ENCODE measurements at places on chromosomes 4 and X.

GRCh38 chr4:120671538-120671937 is 251.0 kb downstream of the PRDM5 start:
- no peak for DNase-seq

- DNase-seq, result no peak
Observed at GRCh38 chr4:98385831-98386230, 124.6 kb downstream of the RAP1GDS1 start.

DNA sequence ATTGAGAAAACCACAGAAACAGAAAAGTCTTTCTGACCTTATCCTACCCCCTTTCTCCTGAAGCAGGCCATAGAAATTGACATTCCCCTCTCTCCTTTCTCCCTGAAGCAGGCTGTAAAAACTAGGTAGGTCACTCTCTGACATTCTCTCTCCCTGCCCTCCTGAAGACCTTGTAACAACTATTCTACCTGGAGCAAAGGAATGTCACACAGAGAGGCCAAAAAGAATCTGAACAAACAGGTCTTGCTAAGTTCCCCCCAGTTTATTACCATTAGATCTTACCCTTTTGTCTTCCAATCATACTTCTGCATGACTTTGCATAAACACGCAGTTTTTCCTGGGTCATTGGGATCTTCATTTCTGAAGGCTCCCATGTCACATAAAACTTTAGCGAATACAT is 198.3 kb upstream of the GYPA start:
- DNase-seq, result no peak

GRCh38 chrX:134694333-134695322 is 36.4 kb upstream of the PLAC1 start:
- DNase-seq, result no peak

DNA sequence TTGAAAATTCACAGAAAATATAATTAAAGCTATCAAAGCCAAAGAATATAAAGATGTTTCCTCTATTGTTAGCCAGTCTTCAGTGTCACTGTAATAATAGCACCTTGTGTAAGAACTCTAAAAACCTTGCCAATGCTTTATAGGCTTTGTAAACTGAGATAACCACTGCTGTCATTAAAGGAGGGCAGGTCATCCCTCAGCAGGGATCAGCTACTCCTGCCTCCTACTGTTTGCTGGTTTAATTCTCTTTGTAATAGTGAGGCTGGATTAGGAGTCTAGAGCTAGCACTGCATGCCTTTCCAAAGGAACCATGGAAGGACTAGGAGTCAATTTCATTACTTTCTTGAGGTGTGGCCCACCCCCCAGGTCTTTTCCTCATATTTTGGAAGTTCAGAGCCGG is 46.2 kb downstream of the FHIP1A start:
- DNase-seq, result no peak

GRCh38 chr4:138005486-138005885 is 236.7 kb downstream of the SLC7A11 start:
- no peak for DNase-seq

GRCh38 chrX:50071494-50071893 is 129.3 kb downstream of the AKAP4 start:
- no peak for DNase-seq

GRCh38 chrX:49960061-49960460 is 37.7 kb downstream of the CLCN5 start:
- no peak for DNase-seq

- DNase-seq, result no peak
Observed at GRCh38 chr4:38762560-38762959, 20.2 kb downstream of the TLR10 start.

DNA sequence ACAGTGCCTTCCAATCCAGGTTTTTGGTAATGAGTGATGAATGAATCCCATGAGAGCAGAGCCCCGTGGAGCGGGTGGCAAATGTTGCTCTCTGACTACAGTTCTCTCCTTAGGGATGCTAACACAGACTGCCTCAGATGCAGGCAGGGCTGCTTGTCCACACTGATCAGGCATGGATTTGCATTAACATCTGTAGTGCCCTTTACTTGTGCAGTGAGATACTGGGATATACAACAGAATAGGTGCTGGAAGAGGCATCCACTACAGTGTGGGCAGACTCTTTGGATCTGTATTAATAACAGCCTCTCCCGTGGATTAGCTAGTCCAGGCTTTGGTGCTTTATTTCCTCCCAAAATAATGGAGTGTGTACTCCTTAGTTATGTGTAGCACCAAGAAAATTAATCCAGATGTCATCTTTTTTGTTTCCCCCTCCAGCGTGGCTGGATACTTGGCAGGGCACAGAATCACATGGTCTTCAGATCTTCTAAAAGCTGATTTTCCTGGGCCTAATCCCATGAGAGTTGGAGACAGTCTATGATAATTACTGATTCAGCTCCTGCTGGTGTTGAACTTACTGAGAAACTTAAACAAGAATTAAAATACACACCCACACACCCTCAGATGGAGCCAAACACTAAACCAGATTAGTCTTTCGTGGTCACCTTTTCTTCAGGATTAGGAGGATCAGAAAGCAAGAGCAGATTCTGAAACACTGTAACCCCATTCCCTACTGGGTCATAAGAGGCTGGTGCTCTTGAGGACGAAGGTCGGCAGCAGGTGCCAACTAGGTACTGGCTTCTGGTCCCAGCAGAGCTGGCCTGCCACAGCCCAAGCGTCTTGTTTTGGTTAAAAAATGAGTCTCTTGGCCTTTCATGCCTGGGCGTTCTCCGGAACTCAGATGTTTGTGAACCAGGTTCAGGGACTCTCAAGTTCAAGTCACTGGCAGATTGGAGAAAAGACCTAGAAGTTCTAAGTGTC is 23.1 kb upstream of the NAP1L5 start:
- DNase-seq, result peak; percentile 31

GRCh38 chrX:24391389-24391788 is 30.9 kb downstream of the SUPT20HL1 start:
- DNase-seq, result no peak

- peak; percentile 17 for DNase-seq
Observed at GRCh38 chrX:139448996-139449395, 81.5 kb upstream of the F9 start.

DNA sequence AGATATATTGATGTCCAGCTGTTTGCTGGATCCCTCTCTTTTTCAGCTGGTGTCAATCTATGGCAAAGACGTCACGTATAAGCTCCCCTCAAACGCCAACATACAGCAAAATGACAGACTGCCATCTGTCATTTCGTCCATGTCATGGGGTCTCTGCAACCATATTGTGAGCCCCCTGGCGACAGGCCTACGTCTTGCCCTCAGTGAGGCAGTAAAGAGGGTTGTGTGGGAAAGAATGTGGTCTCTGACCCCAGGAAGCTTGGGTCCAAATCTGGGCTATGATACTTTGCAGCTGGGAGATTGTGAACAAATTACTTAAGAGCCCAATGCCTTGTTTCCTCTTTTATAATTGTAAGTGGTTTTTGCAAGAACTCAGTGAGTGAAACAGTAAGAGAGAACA is 7.4 kb downstream of the SUPT20HL2 start:
- DNase-seq, result no peak

GRCh38 chr4:57214654-57215411 is 104.6 kb upstream of the IGFBP7 start:
- DNase-seq, result no peak

GRCh38 chr4:101187841-101188240 is 159.5 kb downstream of the PPP3CA start:
- DNase-seq, result no peak

GRCh38 chr4:119207051-119207450 is 5.5 kb upstream of the USP53 start:
- peak; percentile 52 for DNase-seq

DNA sequence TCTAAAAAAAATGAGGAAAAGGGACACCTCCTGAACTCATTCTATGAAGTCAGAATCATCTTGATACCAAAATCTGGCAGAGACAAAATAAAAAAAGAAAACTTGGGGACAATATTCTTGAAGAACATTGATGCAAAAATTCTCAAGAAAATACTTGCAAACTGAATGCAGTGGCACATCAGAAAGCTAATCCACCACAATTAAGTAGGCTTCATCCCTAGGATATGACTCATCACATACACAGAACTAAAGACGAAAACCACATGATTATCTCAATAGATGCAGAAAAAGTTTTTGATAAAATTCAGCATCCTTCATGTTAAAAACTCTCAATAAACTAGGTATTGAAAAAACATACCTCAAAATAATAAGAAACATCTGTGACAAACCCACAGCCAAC is 98.3 kb downstream of the FAM47B start:
- no peak for DNase-seq

DNA sequence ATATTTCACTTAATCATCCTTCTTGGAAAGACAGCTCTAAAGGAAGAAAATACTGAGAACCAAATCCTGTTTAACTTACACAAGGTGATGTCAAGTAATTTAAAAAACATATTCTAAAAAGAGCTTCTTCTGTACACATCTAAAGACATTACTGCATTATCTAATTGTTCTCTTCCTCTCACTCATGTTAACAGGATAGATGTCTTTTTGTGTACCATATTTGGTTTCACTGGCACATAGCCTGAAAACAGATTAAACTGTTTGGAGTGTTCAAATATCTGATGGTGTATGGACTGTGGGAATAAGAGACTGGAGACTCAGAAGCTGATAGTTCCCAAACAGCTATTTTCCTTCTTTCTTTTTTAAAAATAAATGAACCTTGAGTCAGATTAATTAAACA is 213.3 kb upstream of the MAB21L2 start:
- DNase-seq, result no peak

DNA sequence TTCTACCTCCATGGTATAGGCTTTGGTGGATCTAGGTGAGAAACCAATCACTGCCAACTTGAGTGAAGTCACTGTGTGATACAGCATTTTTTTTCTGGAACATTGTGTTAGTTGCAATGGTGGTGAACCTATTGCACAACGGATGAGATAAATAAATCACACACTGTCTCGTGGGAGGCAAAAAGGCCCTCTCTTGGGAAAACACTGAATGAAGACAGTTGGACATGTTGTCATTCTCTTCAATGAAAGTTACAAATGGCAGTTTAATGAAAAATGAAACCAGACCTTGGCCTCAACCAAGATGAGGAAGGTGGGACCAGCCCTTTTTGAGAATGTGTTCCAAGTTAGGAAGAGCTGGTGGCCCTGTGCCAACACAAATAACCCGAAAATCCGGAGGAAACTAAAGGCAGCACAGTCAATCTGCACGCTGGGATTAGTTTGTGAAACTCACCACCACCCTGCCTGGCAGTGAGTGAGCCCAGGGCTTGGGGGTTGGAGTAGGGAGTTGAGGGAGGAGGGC is 5.4 kb upstream of the ADGRG2 start:
- DNase-seq, result no peak

GRCh38 chr4:21457086-21457840 is 491.3 kb downstream of the KCNIP4 start:
- DNase-seq, result no peak

- DNase-seq, result peak; percentile 85
Observed at GRCh38 chr4:176270669-176271068, 1.6 kb upstream of the ASB5 start.

- DNase-seq, result no peak
Observed at GRCh38 chr4:80049813-80050534, 23.1 kb downstream of the ANTXR2 start.

GRCh38 chrX:154728431-154729190 is 22.3 kb downstream of the GAB3 start:
- DNase-seq, result no peak

- DNase-seq, result no peak
Observed at GRCh38 chr4:173518425-173519102, 11.5 kb downstream of the HAND2 start.

- DNase-seq, result no peak
Observed at GRCh38 chr4:59960143-59960542, 1240.0 kb upstream of the ADGRL3 start.

DNA sequence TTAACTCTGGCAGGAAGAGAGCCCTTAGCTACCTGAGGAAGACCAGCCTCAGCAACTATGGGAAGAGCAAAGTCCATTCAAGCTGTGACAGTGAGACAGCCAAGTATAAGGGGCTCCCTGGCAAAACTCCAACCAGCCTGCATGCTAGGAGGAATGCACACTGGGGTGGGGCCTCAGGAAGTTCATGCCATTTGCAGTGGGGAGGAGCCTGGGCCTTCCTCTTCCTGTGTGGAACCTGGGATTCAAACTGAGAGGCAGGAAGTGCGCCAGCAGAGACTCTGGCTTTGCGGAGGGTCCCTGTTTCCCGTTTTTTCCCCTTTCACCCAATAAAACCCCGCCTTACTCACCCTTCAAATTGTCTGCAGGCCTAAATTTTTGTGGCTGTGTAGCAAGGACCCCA is 33.0 kb downstream of the TFDP3 start:
- no peak for DNase-seq

DNA sequence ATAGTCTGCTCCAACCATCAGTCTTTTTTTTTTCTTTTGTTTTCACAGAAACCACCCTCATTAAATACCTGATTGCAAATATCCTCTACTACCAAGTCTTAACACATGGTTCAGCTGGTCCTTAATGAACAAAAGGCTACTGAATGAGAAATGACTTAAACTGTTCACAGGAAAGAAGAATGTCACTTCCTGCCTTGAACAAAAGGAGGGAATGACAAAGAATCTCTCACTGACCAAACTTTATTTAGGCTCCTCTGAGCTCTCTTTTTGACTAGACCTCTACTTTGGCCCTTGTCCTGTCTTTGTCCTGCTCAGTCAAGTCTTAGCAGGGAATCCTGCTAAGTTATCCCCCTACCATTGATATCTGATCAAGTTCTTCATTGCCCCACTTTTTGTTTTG is 31.8 kb upstream of the GJB1 start:
- no peak for DNase-seq

DNA sequence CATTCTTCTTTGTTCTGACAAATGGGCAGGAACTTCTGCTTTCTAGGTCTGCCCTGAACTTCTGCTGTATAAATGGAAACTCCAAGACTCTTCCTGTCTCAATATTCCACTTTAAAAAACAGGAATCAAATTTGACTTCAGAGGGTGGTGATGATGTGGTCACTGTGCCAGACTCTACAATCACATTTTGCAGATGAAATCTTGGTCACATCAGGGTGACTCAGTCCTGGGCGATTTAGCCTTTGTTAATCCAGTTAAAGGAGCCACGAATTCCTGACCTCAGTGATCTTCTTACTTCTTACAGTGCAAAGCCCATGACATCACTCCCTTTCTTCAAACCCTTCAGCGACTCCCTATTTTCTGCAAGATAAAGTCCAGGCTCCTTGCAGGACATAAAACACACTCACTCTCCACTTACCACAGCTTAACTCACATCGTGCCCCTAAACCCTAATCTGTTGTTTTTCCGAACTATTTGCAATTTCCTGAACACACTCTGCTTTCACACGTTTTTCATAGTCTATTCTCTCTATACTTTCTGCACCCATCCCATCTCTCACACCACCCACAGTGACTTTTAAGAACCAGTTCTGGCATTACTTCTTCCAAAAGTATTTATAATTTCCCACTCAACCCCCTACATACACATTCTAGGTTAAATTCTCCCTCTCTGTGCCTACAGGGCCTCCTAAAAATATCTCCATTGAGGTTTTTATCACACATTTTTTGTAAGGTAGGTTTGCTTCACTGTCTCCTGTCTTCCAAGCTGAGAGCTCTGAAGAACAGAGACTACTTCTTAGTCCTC is 11.1 kb downstream of the GASK1B start:
- peak; percentile 50 for DNase-seq

- no peak for DNase-seq
Observed at GRCh38 chr4:2771264-2771663, 15.1 kb upstream of the TNIP2 start.

All from GM03348 (cell line).